HuH-7 (cell line): ENCODE measurements at places on chromosomes 1 and 21.

DNA sequence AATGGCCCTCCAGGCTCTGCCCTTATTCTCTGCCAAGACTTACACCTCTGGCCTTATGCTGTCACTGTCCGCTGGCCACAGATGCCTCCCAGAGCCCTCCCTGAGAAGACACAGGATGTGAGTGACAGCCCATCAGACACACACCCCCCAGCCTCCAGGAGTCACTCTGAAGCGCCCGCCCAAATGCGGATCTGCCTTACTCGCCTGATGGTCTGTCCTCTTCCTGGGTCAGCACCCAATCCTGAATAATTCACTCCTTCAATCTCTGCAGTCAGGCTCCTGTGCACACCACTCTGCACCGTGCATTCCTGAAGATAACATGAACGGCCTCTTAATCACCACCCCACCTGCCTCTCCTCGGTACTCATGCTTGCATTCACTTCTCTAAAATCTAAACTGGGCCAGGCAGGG, 14.7 kb downstream of the CLSTN1 start:
- no peak for DNase-seq

GRCh38 chr1:222064388-222065211, 322.7 kb upstream of the DUSP10 start:
- DNase-seq = no peak

DNA sequence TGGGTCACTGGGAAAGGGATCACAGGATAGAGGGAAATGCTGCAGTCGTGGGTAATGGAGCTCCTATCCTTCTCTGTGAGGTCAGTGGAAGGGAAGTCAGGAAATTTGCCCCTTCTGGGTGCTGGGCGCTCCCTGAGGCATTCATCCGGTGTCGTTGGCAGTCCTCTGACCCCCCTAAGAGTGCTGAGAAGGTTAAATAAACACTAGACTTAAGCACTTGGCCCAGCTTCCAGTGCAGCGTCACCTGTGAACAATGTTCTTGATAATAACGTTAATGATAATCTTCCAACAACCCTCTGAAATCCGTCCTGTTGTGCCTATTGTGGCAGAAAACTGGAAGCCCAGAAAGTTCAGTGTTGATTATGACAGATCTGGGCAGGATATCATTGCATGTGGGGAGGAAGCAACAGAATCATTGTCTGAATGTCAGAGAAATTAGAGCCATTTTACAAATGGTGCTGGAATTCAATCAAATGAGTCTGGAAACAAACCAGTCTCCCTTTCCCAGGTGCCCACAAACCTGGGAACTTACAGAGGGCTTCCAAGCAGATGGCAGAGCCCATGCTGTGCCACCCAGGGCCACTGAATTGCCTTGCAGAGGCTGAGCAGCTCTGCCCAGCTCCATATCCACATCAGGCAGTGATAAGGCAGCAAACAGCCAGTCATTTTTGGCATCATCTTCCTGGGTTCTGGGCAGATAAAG, 216.8 kb downstream of the KAZN start:
- no peak for DNase-seq

DNA sequence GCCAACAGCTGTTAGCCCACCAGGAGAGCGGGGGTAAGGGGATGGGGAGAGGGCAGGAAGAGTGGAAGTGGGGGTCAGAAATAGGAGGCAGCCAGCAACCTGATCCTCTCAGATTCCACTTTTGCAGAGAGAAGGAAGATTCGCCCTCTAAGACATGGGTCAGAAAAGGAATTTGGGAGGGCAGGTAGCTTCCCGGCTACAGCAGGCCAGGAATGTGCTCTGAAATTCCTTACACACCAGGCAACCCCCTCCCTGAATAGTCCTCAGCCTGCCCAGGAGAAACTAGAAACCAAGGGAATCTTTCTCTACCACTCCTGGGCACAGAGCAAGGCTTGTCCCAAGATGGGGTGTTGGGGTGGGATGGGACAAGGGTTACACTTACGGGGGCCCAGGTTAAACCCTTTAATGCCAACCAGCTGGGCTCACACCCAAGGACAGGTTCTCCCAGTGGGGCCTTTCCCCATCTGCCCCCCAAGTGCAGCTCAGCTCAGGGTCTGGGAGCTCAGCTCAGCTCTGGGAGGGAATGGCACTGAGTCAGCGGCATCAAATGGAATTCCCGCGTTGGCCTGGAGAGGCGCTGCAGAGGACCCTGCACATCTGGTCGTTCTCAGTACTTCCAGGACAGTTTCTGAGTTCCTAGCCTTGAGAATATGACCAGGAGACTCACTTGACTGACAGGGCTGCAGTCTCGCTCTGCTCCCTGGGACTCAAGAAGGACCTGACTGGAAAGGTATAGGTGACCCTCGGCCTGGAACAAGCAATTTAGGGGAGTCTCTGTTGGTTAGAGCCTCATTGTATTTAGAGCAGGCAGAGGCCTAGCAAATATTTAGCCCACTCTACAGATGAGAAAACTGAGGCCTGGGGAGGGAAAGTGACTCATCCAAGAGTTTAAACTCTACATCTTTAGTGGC, 761 bp downstream of the TNNT2 start:
- DNase-seq = peak; percentile 88

GRCh38 chr1:204225841-204226735, 12.3 kb upstream of the GOLT1A start:
- no peak for DNase-seq

GRCh38 chr1:177190308-177190970, 19.7 kb downstream of the BRINP2 start:
- DNase-seq = no peak

GRCh38 chr1:225500624-225501192, 72.9 kb upstream of the LBR start:
- no peak for DNase-seq

GRCh38 chr1:93827633-93828366, 51.2 kb downstream of the DNTTIP2 start:
- no peak for DNase-seq

- DNase-seq = no peak
These were observed 39.4 kb downstream of the ATP2B4 start for GRCh38 chr1:203665993-203666392.

DNA sequence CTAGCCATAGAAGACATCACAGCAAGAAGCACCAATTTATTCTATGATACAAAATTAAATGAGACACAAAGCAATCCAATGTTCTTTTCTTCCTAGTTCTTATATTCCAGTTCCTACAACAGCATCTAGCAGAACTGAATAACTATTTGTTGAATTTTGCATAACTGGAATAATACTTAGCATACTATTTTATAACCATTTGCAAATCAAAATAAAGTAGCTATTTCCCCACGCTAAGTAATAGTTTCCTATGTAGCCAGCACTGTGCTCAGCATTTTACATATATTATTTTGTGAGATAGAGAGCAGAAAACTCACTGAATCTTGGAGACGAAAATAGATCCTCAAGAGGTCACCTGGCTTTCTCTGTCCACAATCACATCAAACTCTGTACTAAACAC, 42.1 kb downstream of the KCNH1 start:
- DNase-seq = no peak

DNA sequence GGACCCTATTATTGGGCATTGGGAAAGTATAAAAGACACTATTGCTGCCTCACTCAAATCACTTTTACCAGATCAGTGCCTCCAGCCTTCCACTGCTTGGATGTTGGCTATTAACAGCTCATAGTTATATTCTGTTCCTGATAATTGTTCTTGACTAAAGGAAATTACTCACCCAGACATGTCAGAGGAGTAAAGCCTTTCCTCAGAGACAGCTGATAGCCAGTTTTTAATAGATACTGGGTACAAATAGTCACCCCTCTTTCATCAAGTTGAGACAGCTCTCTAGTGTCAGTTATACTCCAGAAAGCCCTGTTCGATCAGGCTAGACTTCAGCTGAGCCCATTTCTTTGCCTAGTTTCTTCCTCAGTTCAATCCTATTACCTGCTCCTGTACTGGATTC, 876.1 kb upstream of the B3GALT2 start:
- no peak for DNase-seq

DNA sequence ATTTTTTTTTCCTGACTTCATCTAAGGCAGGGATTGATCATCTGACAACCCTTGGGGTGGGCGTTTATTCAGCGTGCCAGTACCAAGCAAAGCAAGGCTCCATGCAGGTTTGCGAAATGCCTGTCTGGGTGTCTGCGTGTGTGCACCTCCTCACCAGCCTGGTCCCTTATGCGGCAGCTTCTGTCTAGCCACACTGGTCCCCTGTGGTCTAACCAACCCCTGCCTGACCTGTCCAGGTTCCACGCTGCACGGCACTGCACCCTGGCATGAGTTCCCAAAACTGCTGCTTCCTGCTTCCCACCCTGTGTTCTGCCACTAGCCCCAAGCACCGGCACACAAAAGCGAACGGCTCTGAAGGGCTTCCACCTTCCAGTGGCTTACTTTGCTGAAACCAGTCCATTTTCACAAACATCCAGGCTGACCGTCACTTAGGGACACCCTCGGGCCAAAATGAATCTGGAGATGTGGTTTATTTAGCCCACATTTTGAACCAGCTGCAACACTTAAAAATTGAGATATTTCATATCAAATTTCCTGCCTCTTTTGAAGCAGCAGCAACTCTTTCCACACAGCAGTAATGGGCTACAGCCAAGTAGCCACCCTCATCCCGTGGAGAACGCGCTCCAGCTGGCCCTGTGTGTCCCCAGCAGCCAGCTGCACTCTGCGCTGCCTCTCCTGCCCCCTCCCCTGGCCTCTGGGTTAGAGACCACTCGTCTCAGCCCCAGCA, 55.7 kb downstream of the HLCS start:
- no peak for DNase-seq

GRCh38 chr1:230431527-230431926, 5.4 kb upstream of the PGBD5 start:
- DNase-seq = no peak

- DNase-seq = no peak
These were observed 14.1 kb upstream of the KIAA0040 start for GRCh38 chr1:175206687-175207086.

DNA sequence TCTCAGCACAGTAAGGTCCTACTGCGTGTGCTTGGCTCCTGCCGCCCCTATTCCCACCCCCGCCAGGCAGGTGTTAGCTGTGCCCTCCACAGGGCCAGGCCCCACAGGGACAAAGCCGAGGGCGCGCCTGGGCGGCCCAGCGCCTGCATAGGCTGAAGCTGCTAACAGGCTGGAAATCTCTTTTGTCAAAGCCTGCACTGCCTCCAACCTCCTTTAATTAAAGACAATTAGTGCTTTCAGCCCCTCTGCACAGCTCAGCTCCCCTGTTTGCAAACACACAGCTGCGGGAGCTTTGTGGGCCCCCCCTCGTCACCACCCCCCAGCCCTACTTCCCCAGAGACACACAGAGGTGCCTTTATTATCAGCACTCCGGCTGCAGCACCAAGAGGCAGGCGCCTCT, 95.9 kb downstream of the EPHB2 start:
- no peak for DNase-seq

DNA sequence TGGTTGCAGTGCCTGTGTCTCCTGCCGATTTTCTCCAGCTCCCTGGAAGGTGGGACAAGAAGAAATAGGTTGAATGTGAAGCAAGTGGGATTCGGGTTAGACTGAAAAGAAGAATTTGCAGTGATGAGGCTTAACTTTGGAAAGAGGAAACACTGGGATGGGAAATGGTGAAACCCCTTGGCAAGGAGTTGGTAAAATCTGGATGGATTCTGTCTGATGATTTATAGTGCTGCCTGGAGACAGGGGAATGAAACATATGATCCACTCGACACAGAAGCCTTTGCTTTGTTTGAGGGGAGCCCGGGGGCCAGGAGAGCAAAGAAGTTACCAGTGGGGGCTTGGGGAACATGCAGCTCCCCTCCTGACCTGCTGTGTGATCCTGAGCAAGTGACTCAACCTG, 67.2 kb downstream of the UBIAD1 start:
- DNase-seq = no peak

GRCh38 chr1:12143631-12144155, 23.1 kb upstream of the TNFRSF1B start:
- no peak for DNase-seq

- DNase-seq = no peak
These were observed 19.0 kb downstream of the GNG12 start for GRCh38 chr1:67814121-67814772.

- DNase-seq = no peak
These were observed 74.1 kb upstream of the PLXNA2 start for GRCh38 chr1:208318150-208318734.

DNA sequence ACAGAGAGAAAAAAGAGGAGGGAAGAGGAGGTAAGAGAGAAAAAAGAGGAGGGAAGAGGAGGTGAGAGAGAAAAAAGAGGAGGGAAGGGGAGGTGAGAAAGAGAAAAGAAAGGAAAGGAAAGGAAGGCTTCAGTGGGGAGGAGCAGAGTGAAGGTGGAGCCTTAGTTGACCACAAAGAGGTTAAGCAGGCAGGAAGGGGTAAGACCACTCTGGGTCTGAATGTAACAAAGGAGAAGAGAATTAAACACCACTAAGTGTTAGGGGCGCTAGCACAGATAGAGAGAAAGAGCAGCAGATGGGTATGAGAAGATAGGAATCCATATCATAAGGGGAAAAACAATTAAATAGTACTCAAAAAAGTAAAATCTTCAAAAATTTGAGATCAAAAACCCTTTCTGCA, 6.6 kb downstream of the PTPN14 start:
- no peak for DNase-seq

DNA sequence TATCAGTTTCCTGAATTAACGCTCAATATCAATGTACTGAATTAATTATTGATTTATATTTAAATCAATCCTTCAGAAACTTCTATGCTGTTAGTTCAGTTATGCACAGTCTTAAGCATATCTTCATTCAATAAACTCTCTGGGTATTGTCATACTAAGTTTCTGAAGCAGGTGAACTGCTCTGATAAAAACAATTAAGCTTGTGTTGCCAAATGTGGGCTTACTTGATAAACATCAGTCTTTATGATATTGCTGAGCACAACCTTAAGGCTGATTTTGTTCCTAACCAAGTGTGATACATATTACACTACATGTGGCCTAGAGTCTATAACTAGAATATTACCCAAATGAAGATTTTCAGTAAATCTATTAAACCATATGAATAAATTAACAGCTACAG, 67.6 kb downstream of the DPYD start:
- no peak for DNase-seq

DNA sequence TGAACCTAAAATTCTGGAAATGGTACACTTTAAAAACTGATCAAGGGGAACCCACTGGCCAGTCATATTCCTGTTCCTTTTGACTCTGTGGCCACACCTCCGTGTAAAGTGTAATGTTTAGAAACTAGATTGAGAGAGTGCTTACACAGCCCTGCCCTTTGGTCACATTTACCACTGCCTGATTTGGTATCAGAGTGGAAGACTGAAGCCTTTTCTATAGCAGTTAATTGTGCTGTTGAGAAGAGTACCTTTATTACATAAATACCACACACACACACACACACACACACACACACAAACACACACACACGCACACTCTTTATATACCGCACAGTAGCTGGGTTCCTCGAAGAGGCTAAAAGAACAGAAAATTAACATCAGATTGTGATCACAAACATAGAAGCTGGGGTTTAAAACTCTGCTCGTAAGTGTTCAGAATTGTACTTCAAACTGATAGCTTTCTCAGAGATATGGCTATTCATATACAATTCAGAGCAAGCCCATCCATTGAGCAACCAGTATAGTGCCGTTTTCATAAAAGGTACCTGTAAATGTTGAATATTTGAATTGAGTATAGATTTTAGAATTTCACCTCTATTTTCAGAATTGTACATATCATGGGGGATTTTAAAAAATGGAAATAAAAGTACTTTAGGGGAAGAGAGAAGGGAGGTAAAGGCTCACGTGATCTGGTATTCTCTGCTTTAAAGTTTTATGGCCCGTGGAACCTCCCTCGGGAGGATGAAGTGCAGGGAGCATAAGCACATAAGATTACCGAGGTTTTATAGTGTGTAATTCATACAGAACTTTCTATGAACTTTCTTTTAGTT, 37.5 kb downstream of the CAMTA1 start:
- DNase-seq = peak; percentile 35
